Right ventricle myocardium inferior (tissue), 1 donor: ENCODE measurements at places on chromosomes 2 and 18.
A peak's percentile ranks its signal among the peaks of the same experiment; 100 is the strongest.

- DNase-seq: peak; percentile 81
Measured at GRCh38 chr2:9950521-9951271, 797 bp upstream of the GRHL1 start.

- DNase-seq: no peak
Measured at GRCh38 chr18:77486985-77487384, 237.3 kb downstream of the GALR1 start.

DNA sequence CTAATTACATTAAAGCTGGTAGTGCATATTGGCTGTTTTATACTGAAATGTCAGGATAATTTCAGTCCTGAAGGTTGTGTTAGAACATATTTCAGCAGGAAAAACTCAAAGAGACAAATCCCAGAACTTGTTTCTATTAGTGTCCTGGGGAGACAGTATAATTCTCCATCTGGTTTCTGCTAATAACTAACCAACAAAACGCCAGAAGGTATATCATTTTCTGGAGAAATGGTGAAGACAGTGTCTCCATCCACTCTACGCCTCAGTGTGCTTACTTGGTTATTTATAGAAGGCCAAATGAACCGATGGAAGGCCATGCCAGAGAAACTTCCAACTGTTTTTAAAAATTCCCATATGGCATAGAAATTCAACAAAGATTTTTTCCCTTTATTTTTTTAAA, 41.6 kb downstream of the GCA start:
- DNase-seq: no peak

DNA sequence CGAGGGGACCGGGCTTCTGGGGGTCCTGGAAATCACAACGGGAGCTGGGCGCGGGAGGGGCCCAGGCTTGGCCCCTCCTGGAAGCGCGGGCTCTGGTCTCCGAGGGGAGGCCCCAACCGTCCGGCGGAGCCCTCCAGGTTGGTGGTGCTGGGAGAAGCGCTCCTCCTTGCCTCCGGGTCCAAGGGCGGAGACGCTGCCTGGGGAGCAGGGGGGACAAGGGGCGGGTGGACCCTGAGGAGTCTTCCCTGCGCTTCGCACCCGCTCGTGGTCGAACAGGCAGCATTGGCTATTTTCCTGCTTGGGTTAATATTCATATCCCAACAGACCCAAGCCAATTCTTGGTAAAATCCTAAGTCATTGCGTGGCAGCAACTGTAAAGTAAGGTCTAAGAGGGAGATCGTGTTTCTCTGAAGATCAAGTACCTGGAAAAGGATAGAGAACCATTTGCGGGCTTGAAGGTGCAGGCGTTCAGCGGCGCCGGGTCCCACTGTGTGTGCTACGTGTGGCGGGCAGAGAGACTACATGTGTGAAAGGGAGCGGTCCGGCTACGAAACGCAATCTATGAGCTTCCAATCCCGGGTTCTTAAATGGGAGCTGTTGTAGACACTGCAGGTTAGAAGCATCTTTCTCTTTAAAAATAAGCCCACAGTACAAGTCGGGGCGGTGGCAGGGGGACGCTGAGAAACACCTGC, 805 bp downstream of the CIDEA start:
- no peak for DNase-seq

DNA sequence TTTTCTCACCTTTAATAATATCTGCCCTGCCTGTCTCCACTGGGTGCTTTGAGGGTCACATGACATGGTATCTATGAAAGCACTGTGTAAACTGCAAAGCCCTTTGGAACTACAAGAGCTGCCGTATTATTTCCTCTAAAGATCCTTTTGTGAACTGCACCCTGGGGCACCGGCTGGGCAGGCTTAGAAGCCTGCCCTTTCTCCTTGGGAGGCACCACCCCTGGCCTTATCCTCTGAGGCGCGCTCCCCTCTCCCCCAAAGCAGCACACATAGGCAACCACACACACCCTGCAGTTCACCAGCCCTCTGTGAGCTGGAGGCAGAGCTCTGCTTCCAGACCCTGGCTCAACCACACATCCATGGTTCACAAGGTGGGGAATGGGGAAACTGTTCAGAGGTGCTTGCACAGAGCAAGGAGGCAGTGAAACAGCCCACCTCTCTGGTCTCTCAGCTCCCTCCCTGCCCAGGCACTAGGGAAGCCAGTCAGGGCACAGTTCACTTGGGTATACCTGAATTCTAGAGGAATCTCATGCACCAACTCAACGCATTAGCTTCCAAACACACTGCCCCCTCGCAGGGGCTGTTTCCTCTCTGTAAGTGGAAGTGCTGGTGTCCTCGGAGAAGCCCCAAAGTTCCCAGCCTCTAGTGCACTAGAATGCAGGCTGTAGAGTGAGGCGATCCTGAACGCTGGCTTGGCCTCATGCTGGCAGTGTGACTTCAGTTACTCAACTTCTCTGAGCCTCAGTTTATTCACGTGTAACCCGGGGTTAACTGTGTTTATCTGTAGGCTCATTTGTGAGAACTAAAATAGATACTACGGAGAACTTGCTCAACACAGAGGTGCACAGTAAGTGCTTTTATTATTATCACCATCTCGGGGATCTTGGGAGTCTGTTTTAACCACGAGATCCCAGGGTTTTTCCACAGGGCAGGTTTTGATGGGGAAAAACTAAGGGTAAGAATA, 11.0 kb downstream of the SIGLEC15 start:
- DNase-seq: no peak

DNA sequence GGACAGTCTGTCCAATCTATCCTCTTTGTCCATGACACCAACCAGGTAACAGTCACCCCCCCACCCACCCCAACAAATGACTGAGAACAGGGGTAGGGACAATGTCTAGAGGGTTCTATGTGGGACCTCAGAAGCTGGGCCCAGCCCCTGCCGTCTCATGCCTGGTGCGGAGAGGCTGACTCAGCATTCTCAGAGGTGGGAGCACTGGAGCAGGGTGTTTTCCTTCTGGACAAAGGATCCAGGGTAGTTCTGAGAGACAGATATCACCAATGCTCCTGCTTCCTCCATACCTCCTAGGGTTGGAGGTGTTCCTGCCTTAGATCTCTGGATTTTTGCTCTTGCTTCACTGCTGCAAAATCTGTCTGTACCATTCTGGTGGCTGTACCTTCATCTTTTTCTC, 33.9 kb upstream of the SP100 start:
- peak; percentile 28 for DNase-seq

DNA sequence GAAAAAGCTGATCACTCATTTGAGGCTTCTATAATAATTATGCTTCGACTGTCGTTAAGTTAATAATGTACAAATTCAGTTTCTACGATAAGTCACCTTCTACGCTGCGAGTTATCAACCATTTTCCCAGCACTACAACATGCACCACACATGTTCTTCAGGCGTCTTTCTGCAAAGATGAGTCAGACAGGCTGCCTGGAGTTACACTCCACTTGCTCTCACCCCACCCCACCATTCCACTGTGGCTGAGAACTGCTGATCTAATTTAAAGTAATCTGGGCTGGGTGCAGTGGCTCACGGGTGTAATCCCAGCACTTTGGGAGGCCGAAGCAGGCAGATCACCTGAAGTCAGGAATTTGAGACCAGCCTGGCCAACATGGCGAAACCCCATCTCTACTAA, 218.6 kb downstream of the DYM start:
- no peak for DNase-seq
